ENCODE measurements at places on chromosomes 13 and 19.

DNA sequence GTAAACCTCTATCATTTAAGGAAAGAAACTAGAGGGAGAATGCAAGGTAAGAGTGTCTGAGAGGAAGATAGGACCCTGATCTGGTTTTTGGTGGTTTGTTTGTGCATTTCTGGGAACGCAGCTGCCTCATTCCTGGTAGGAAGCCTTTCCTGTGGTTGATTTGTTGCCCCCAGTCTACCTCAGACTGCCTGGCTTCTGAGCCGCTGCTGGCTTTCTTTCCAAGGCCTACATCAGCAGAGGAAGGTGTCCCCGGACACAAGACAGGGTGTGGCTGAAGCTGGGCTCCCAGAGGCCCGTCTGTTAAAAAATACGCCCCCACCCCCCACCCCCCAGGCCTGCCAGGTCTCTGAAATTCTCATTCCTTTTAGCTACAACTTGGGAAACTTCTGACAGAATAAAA, 42.6 kb downstream of the C13orf42 start:
- DNase-seq, result no peak

- DNase-seq, result no peak
These were observed 43.4 kb downstream of the PDCD5 start for GRCh38 chr19:32624410-32624809.

DNA sequence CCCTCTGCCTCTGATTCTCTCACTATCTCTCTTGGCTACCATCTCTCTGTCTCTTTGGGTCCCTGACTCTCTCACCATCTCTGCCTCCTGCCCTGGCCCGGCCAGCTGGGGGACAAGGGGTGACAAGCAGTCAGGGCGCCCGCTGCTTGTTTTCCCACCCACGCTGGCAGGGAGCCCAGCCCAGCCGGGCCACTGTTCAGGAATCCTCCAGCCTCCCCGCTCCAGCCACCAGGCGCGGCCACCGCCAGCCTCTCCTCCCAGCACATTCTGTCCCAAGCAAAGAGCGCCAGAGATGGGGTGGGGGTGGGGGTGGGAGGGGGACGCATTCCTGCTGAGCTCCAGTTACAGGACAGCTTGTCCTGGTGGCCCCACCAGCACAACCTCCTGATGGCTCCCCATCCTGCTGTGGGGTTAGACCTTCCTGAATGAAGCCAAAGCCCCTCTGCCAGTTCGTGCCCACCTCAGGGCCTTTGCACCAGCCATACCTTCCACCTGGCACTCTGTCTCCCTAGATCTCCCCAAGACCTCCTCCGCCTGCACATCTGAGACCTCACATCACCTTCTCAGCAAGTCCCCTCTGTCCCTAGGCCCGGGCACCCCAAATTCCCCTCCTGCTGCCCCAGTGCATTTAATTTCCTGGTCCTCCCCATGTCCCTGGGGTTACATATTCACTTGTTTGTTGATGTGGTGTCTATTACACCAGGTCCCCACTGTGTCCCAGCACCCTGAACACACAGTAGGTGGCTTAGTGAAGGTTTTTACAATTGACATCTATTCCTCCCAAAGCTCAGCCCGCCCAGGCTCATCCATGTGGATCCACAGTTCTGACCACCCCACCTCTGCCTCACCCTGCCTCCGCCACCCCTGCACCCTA, 12.5 kb downstream of the ARRDC2 start:
- no peak for DNase-seq

DNA sequence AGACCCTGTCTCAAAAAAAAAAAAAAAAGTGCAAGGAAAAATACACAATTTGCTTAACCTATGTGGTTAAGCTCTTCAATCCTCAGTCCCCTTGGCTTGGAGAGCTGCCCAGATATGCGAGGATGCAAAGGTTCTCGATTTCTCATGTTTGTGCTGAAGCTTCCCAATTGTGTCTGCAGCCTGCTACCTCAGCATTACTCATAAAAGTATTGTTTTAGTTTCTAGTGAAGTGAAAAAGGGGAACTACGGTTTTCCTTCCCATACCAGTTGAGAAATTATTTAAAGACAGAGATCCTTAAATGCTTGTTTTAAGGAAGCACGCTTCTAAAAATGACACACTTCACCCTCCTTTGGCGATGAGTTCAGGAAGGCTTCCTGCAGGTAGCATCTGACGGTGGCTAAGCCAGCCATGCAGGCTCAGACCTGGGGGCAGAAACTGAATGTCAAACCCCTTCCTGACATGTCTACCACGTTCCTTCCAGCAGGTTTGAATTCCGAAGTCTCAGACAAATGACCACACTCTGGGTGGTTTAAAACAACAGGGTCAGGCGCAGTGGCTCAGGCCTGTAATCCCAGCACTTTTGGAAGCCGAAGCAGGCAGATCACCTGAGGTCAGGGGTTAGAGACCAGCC, 47.9 kb downstream of the RUBCNL start:
- no peak for DNase-seq

GRCh38 chr13:59337070-59337469, 826.7 kb downstream of the DIAPH3 start:
- DNase-seq, result no peak

DNA sequence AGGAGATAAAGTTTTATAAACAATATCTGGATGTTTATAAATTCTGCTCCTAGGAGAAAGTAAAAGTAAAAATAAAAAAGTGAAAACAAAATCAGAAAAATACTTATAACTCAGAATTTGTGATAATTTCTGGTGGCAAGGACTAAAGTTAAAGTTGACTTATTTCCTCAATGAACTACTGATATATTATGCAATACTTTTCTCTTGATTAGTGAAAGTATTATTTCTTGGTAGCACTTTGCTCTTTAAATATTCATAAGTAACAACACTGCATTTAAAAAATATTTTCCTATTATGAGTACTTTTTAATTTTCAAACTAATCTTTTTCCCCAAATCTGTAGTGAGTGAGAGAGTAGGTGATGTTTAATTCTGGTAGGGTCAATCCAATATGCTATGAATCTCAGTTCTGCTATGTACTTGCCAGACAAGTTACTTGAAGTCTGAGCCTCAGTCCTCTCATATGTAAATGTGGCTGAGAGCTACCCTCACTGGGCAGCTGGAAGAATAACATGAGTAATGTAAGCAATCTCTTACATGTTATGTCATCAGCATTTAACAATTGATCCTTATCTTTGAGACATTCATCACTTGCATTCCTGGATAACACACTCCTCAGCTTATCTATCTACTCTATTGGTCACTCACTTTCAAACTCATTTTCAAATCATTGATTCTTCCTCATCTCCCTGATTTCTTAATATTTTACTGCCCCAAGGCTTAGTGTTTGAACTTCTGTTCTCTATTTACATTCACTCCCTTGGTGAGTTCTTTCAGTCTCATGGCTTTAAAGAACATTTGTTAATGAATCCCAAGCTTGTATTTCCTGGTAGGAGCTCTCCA, 239.0 kb downstream of the RGCC start:
- no peak for DNase-seq

DNA sequence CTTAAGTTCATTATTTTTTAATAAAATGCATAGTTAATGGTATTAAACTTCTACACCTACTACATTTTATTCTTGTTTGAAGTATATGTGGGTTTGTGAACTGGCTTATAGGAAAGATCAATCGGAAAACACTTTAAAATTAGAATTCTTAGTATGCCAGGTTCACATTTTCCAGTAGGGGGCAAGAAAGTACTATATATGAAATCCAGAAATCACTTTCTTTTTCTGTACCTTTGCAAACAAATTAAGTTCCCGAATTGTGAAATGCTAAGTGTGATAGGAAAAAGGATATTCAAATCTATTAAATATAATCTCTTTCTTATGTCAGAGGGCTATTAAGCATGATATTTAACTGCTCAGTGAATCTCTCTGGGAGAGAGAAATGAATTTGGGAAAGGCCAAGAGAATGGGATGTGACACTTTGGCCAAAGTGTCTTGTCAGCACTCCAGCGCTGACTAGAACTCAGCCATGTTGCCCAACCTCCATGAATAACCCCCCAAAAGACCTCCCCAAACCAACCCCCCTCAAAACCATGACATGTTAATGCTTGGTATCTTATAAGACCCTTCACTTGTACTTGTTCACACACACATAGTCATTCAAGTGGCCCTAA, 122.6 kb upstream of the SLC10A2 start:
- DNase-seq, result no peak

All from esophagus squamous epithelium (tissue), 5 donors.